ENCODE measurements at places on chromosomes 3 and 15.

DNA sequence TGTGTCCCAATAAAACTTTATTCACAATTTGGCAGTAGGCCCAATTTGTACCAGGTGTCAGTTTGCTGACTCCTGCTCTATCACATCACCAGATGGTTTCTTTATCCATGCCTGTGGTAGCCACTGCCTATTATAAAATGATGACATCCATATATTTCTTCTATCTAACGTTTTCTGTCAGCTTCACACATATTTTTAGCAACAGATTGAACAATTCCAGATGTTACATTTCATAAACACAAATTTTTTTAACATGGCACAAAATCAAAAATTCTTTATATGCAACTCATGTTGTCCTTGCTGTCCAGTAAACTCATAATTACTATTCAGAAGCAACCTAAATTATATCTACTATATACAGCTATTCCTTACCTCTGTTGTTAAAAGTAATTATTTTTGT is 1371.6 kb downstream of the NSUN3 start:
- DNase-seq, result no peak

- DNase-seq, result no peak
These were observed 8.2 kb downstream of the SLC6A6 start for GRCh38 chr3:14410503-14411165.

GRCh38 chr15:87238451-87239068 is 1018.0 kb downstream of the NTRK3 start:
- no peak for DNase-seq

DNA sequence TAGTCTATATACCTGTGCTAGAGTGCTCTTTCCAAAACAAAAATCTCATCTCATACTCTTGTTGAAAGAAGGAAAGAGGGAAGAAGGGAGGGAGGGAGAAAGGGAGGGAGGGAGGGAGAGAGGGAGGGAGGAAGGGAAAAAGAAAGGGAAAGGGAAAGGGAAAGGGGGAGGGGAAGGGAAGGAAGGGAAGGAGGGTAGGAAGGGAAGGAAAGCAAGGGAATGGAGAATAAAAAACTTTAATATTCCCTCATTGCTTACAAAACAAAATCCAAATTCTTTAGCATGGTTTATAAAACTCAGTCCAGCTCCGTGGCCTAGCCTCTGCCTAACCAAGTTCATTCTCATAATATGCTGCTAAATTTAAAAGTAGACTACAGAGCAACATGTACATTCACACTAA is 104.5 kb downstream of the ERC2 start:
- DNase-seq, result no peak

- no peak for DNase-seq
These were observed 17.5 kb downstream of the TGM5 start for GRCh38 chr15:43249236-43249635.

GRCh38 chr3:78049521-78049920 is 1009.6 kb downstream of the ROBO2 start:
- no peak for DNase-seq

DNA sequence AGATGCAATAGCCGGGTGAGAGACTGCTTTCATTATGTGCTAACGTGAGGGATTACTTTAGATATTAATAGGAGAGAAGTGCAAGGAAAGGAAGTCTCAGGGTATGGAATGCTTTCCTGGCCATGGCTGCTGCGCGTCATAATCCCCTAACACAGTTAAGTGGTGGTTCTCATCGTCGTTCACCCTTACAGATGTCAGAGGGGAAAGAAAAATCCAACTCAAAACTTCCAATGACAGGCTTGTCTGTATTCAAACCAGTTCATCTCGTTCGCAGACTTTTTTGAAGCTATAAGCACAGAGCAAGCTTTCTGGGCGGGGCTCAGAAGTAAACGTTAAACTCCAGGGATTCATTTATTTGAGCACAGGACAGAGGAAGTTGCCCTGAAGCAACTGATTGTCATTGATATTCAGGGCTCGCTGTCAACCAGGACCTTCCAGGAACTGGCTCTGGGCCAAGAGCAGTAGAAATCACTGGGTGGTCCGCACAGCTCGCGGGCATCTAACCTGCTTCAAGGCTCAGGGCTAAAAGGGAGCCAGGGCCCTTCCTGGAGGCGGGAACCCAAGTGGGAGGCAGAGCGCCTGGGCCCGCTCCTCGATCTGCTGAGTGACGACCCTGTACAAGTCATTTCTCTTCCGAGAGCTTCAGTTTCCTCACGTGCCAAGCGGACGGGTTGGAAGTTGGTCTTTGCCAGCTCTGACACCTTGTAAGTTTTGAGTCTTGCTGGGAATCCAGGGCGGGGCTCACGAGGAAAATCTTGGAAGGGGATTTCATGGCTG is 1.1 kb upstream of the LPP start:
- DNase-seq, result no peak

DNA sequence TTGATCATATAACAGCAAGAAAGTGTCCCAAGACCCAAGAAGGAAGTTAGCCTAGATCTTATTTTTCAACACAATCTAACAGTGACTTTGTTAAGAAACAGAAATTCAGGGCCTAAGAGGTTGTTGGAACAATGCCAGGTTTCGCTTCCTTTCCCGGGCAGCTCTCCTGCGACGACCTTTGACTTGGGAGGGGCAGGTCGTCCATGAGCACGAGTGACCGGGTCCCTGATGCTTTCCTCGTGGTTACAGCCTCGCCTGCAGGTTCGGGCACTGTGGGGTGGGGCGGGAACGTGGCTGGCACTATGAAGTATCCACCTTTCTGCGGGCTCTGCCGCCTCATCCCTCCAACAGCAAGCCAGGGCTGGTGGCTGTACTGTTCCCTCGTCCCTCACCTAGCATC is 90.1 kb upstream of the RGMA start:
- no peak for DNase-seq

DNA sequence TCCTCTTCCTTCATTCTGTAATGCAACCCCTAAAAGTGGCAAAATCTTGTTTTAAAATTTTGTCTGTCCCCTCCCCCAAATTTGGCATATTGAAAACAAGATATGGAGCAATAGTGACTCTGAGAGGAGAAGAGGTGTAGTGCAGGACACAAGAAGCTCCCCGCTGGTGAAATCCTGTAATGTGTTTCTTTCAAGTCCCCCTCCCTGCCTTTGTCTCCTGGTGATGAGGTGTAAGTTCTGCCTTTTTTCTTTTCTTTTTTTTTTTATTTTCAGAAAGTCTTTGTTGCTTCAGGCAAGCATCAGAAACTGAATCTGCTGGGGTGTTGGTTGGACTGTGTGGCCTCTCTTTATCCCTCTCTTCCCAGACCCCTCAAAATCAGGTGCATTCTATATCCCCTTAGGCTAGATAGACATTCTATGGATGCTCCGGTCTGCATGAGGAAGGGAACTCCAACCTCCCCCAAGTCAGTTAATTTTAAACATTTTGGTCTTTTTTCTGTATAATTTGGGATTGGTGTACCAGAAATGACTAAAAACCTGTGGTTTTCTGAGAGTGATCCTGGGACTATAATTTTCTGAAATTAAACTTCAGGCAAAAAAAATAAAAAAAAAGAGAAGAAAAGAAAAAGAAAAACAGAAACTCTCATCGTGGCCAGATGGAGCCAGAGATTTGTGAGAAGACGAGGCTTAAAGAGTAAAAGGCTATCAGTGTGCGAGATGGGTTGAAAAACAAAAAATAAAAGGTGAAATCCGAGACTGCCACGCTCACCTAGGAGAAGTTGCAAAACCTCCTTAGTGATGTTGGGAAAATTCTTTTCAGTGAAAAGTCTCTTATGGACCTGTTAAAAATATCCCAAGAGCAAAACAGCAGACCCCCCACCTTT is 21.4 kb downstream of the ACKR2 start:
- DNase-seq, result no peak

DNA sequence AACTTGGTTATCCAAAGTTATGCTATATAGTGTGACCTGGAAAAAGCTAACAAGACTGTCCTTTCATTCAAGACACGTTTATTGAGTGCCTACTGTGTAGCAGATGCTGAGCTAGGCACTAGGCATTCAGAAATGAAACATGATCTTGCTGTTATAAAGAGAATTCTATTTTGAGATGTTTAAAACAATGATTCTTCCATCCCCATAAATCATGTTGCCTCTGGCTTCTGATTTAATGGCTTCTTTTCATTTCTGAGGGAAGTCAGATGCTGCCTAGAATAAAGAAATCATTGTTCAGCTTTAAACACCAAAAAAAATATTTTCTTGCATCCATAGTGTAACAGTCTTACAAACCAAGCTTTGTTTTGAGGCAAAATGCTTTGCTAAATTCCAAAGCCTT is 620.9 kb upstream of the UBE2E2 start:
- DNase-seq, result no peak

GRCh38 chr3:86954747-86955146 is 36.2 kb downstream of the VGLL3 start:
- DNase-seq, result no peak

DNA sequence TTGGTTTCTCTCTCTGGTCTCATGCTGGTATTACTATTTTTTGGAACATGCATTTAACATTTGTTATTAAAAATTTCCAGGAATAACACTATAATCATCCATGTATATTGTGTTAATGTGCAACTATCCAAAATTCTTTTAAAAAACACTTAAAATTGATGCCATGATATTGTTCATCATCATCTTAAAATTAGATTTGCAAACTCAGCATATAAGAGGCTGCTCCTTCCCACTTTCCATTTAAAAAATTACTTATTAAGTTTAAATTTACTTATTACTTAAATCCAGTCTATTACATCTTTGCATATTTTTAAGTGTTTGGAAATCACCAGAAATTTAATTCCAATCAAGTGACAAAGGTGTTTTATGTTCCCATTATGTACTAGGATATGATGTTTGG is 5.8 kb upstream of the ABHD17C start:
- no peak for DNase-seq

- no peak for DNase-seq
These were observed 11.1 kb upstream of the EIF4A2 start for GRCh38 chr3:186772281-186772694.

GRCh38 chr15:81292523-81293001 is 31.4 kb downstream of the STARD5 start:
- DNase-seq, result no peak

DNA sequence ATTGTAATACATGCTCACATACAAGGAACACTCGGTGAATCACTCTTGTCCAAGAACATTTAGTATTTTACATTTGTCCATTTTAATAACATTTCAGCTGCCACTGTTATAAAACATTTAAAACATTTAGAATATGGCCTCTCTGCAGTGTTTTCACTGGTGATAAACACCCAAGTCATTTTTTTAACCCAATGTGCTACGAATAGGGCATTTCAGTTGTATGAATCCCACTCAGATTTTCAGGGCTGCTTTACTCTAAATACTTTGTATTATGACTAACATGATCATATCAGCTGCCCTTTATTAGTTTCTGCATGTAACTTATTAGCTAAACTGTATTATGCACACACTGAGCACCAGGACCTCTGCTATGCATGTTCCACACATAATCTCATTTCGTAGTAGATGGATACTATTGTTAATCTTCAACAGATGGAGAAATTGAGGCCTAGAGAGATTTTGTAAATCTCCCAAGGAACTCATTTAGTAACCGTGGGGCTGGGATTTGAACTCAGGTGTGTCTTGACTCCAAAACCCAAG is 148.6 kb upstream of the CDIN1 start:
- no peak for DNase-seq

GRCh38 chr15:48720646-48721045 is 75.1 kb upstream of the FBN1 start:
- no peak for DNase-seq

DNA sequence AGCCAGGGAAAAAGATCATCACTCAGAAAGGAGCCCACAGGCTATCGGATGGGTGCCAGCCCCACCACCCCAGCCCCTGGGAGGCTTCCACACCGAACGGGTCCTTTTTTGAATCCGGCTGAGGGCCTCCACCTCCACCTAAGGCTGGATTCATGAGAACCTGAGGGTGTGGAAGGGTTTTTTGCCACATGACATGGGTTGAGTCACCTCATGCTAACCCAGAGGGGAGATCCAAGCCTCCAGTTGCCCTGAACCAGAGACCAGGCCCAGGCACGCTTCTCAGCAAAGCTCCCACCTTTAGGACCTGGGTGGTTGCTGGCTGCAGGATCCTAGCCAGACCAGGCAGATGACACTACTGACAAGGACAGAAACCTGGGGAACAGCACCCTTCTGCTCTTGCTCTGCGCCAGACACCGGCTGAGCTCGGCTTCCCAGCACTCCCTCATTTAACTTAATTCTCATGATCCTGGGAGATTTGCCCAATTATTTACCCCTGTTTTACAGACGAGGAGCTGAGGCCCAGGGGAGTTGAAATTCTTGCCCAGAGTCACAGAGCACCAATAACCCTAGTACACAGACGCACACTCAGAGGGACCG is 25.6 kb downstream of the DUSP7 start:
- no peak for DNase-seq

DNA sequence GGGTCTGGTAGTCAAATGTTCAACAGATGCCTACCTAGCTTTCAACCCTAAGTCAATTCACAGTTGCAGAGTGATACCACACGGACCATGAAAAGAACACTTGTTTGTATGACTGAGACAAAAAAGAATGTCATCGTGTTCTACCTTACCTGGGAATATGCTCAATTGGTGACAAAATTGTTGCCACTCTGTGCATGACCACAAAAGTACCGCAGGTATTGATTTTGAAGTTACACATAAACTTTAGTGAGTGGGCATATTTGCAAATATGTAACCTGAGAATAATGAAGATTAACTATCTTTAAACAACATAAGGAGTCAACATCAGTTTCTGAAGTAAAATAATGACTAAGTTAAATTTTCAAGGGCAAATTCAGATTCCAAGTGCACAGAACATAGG is 53.4 kb upstream of the SNRPN start:
- no peak for DNase-seq

- DNase-seq, result no peak
These were observed 1.8 kb downstream of the CLCN2 start for GRCh38 chr3:184359610-184360009.

GRCh38 chr3:161305095-161305991 is 66.0 kb downstream of the SPTSSB start:
- DNase-seq, result no peak

DNA sequence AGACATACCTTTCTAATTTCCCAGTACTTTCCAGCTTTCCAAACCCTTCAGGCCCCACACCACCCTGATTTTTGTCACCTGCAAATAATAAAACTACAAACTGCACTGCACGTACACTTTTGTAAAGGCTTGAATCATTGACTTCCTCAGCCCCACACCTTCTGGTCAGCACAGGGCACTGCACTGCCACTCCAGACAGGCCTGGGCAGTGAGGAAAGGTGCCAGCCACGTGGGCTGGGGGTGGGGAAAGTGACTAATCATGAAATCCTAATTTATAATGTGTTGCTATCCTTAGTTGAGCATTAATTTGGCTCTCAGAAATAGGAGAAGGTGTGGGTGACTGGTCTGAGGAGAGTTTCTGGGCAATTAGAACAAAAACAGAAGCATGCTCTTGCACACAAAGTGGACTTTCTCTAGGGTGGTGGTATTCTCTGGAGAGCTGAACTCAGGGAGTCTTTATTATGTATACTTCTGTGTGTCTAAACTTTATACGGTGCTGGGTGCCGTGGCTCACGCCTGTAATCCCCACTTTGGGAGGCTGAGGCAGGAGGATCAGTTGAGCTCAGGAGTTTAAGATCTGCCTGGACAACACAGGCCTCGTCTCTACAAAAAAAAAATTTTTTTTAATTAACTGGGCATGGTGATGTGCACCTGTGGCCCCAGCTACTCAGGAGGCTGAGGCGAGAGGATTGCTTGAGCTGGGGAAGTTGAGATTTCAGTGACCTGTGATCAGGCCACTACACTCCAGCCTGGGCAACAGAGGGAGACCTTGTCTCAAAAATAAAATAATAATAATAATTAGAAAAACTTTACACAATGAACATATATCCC is 58.2 kb upstream of the FLNB start:
- DNase-seq, result no peak

All from brain pericyte (primary cell).